ENCODE measurements at places on chromosomes 2 and 18. TPM values are rescaled to one million over a fixed set of nuclear protein-coding genes. Genes with fewer than 3 reads are reported as not detected.

The PHLPP1 gene
- 5.0 TPM for total RNA-seq

The ITGA4 gene
- total RNA-seq = 81.6 TPM

The KCNE4 gene
- 21.2 TPM for total RNA-seq

The IL1F10 gene
- total RNA-seq = not detected

The ANKRD30BL gene
- total RNA-seq = not detected

The CDH19 gene
- not detected for total RNA-seq

The BOLA3 gene
- 46.0 TPM for total RNA-seq

The HAAO gene
- total RNA-seq = 6.3 TPM

The TMSB10 gene
- 8,605 TPM for total RNA-seq

The SEMA4F gene
- total RNA-seq = 18.4 TPM

The DNAJC5G gene
- not detected for total RNA-seq

The OXER1 gene
- total RNA-seq = not detected

The STAT4 gene
- total RNA-seq = 1.2 TPM

The ABCG5 gene
- total RNA-seq = not detected

The LONRF2 gene
- under 0.01 TPM for total RNA-seq

The SOCS6 gene
- 31.0 TPM for total RNA-seq

The C1QL2 gene
- not detected for total RNA-seq

The FAP gene
- total RNA-seq = 143 TPM

The LIMS1 gene
- total RNA-seq = 145 TPM

The PSMA8 gene
- not detected for total RNA-seq

The CYRIA gene
- 4.3 TPM for total RNA-seq

The GRB14 gene
- total RNA-seq = 0.29 TPM

The TNFRSF11A gene
- 0.66 TPM for total RNA-seq

The CYS1 gene
- total RNA-seq = 7.3 TPM

The IGFBP5 gene
- 474 TPM for total RNA-seq

The TANC1 gene
- 26.8 TPM for total RNA-seq

The LOXL3 gene
- 53.9 TPM for total RNA-seq

The MYL12B gene
- total RNA-seq = 307 TPM

The SCG2 gene
- total RNA-seq = 1.0 TPM

The CAPN14 gene
- total RNA-seq = 0.33 TPM

The SNTG2 gene
- not detected for total RNA-seq

The LINC00305 gene
- total RNA-seq = not detected

The STARD6 gene
- total RNA-seq = not detected

The SLC38A11 gene
- total RNA-seq = 0.29 TPM

Data from smooth muscle cell of trachea (primary cell).